ENCODE measurements at places on chromosomes 4 and X.
A peak's percentile ranks its signal among the peaks of the same experiment; 100 is the strongest.

DNA sequence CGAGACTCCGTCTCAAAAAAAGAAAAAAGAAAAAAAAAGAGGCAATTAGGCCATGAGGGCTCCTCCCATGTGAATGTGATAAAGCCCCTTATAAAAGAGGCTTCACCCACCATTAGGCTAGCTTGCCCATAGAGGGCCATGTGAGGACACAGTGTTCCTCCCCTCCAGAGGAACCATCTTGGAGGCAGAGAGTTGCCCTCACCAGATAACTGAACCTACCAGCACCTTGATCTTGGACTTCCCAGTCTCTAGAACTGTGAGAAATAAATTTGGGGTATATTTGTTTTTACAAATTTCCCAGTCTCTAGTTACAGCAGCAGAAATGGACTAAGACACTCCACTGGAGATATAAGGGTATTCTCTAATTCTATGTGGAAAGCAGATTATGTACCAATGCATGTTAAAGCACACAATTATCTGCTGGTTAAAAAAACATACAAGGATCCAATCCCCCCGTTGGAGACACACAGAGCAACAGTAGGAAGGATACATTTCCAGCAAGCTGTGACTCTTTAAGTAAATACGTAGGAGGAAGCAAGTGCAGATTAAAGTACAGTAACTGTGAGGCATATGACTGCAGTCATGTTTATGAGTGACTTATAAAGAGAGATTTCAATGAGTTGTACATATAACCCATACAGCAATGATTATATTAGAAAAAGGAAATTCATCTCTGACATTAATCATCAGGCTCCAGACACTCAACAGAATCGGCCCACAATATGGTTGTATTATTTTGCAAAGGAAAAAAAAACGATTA is 21.4 kb downstream of the SH3RF1 start:
- no peak for DNase-seq

GRCh38 chrX:6468706-6469105 is 66.2 kb downstream of the VCX3A start:
- no peak for DNase-seq

GRCh38 chr4:116118221-116118620 is 967.2 kb downstream of the TRAM1L1 start:
- DNase-seq = no peak

DNA sequence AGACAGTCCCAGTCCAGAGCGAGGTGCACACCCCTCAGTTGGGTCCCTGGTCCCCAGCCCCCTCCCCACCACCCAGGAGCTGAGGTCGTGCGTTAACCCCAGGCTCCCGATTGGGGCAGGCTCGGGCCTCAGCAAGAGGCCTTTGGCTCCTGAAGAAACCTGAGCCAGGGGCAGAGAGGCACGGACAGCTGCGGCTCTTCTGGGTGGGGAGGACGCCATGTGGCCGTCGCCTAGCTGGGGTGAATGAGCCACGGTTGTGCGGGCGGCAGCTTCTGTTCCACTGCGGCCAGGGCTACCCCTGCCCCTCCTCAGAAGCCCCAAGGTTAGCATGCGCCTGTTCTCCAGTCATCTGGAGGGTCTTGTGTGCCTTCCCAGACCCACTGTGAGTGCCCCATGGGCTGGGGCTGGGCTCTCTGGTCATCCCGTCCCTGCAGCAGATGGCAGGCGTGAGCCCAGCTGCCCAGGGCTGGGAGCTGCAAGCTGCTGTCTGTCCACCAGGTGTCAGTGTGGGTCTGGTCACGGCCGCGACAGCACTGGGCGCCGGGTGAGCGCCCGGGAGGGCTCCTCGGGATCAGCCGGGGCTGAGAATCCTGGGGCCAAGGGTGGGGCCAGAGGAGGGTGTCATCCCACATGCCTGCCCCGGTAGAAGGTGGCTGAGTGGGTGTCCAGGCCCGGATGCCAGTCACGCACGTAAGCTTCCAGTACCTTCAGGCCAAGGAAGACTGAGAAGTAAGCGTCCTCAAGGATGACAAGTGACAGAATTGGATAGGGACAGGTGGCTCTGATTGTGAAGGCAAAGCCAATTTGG is 21.9 kb downstream of the ATP2B3 start:
- DNase-seq = peak; percentile 14

GRCh38 chr4:118587946-118588345 is 97.2 kb upstream of the METTL14 start:
- DNase-seq = no peak

DNA sequence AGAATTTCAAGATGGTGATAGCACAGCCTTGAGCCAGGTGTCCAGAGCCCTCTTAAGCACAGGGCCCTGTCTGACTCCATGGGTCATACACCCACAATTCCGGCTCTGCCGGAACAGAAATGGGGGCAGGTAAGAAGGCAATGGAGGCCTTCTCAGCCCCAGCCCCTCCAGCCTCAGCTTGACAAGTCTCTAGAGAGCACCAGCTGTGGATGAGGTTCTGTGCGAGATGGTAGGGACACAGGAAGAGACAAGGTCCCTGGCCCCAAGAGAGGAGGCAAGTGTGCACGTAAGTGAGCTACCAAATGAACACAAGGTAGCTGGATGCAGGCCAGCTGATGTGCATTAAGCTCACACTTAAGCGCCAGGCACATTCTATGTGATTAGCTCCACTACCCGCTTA is 2.4 kb upstream of the PRRG3 start:
- no peak for DNase-seq

GRCh38 chr4:30959781-30960485 is 239.8 kb downstream of the PCDH7 start:
- DNase-seq = no peak

GRCh38 chr4:39655876-39656275 is 17.2 kb upstream of the SMIM14 start:
- peak; percentile 15 for DNase-seq

GRCh38 chrX:119206203-119206602 is 29.9 kb upstream of the PGRMC1 start:
- DNase-seq = no peak

GRCh38 chr4:185254434-185254833 is 45.0 kb downstream of the SNX25 start:
- DNase-seq = no peak

- DNase-seq = no peak
Measured at GRCh38 chr4:8238515-8239053, 31.0 kb upstream of the HTRA3 start.

GRCh38 chrX:85024044-85024443 is 20.4 kb downstream of the APOOL start:
- DNase-seq = no peak

GRCh38 chr4:145490796-145491195 is 9.1 kb downstream of the SMAD1 start:
- no peak for DNase-seq

DNA sequence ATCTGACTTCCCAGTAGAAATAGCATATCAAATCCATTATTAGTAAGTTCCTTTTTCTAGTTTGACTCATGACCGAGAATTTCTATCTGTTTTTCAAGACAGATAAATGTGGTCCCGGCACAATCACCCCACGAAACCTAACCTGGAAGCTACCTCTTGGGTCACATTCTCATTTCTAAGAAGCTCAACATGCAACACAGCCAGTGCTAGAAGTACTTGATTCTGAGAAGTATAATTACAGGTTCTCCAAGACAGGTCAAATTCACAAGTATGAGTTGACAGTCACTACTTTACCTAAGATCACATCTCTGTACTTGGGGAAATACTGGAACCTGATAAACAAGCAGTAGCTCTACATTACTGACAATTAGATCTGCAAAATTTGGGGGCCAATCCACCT is 54.0 kb upstream of the PLAC1 start:
- no peak for DNase-seq

GRCh38 chrX:110414273-110414672 is 55.6 kb downstream of the RTL9 start:
- DNase-seq = no peak

GRCh38 chr4:36841583-36842326 is 402.8 kb upstream of the NWD2 start:
- DNase-seq = no peak

DNA sequence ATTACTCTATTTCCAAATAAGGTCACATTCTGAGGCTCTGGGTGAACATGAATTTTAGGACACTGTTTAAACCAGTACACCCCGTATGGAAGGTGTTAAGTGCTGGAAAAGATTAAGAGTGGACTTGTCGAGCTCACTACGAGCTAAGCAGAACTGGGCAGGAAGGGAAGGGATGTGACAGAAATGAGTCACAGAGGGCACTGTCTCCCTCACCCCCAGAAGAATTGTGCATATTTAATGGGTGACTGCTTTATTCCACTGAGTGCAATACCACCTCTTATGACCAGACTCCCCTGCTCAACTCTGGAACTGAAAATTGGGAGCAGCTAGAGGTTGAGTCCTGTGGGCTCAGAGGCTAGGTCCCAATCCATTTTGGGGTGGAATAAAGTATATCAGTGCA is 187.4 kb upstream of the RPS6KA3 start:
- DNase-seq = no peak

DNA sequence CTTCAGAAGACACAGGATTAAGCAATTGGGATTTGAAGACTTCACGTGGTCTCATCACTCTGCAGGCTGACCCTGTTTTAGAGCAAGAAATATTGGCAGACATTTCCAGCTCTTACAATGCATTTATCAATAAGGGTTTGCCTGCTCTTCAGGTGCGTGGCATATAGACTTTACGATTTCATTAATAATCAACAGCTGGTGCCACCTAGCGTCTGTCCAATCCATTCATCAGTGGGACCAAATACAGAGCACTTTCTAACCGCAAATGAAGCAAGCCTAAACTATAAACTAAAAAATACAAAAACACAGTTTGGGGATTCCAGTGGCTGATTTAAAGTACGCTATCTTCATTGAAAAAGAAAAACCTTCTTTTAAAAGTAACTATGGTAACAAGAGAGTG is 125.4 kb upstream of the DMD start:
- DNase-seq = no peak

- DNase-seq = no peak
Measured at GRCh38 chr4:7912826-7913225, 26.8 kb downstream of the AFAP1 start.

GRCh38 chrX:110163488-110163887 is 154.4 kb downstream of the AMMECR1 start:
- DNase-seq = no peak

DNA sequence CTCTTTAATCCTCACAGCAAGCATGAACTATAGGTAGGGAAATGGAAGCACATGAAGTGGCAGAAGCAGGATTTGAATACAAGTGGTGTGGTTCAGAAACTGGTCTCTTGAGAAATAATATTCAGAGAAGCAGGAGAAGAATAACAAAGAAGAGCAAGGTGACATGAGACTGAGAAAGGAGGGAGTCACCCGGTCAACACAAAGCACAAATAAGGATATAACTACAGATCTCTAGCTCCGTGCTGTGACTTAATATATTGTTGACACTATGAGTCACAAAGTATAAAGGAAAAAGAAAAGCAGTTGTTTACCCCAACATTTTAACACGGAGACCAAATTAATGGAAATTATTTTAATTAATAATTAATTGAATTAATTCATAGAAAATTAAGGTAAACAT is 204.5 kb downstream of the CPE start:
- no peak for DNase-seq

GRCh38 chrX:71626576-71626975 is 8.3 kb upstream of the CXCR3 start:
- DNase-seq = no peak

DNA sequence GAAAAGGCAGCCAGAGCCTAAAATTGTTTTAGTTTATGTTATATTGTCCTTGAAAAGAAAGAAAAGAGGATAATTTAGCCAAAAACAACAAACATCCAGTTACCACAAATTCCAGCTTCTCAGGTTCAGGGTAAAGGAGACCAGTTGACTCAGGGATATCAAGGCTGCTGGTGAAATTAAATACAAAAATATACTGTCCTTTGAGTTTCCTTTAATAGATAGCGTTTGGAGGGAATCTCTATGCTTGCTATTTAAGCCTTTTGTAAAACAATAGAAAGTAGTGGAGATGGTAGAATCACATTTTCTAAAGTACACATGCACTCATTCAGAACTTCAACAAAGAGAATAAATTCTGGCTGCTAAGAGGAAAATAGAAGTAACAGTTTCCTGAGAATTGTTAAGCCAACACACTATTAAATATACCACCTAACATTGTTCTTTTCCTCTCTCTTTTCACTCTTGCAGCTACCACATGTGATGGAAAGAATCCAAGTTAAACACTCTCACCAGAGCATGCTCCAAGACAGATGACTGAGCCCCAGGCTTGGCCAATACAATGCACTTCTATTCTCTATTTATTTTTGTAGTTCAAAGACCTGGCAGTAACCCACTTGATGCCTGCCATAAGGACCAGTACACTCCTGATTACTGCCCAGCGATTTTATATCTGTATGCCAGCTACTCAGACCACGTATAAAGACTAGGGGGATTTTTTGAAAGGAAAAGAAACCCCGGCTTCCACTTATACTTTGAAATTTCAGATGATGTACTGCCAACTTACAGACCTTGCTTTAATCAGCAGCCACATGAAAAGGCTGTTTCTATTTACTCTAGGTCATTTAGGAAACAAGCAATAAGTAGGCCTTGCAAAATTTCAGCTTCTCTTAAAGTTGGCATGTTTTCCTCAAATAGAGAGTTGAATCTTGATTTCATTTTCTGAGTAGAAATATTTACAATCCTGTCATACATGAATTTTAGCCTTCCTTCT is 756.9 kb downstream of the FAT4 start:
- DNase-seq = no peak

- no peak for DNase-seq
Measured at GRCh38 chrX:153398275-153398960, 2.7 kb downstream of the PNMA6E start.

- DNase-seq = no peak
Measured at GRCh38 chr4:6334203-6334887, 64.7 kb downstream of the WFS1 start.

- DNase-seq = no peak
Measured at GRCh38 chr4:177484613-177485021, 42.4 kb upstream of the AGA start.

DNA sequence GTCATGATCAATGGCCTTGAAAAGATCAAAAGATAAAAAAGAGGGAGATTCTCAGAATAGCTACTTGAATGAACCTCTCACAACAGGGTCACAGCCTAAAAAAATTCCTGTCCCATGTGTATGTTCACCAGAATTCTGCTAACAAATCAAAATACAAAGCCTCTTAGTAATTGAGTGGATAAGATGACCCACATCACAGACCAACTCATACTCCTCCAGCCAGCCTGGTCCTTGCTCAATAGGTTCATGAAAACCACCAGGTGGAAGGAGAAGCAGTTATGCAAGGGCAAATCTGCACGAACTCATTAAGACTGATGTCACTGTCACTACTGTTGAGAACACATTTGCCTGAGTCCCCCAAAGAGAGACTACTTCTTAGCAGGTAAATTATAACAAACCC is 21.5 kb downstream of the WDFY3 start:
- no peak for DNase-seq
